ENCODE measurements at places on chromosomes 6 and 20.

DNA sequence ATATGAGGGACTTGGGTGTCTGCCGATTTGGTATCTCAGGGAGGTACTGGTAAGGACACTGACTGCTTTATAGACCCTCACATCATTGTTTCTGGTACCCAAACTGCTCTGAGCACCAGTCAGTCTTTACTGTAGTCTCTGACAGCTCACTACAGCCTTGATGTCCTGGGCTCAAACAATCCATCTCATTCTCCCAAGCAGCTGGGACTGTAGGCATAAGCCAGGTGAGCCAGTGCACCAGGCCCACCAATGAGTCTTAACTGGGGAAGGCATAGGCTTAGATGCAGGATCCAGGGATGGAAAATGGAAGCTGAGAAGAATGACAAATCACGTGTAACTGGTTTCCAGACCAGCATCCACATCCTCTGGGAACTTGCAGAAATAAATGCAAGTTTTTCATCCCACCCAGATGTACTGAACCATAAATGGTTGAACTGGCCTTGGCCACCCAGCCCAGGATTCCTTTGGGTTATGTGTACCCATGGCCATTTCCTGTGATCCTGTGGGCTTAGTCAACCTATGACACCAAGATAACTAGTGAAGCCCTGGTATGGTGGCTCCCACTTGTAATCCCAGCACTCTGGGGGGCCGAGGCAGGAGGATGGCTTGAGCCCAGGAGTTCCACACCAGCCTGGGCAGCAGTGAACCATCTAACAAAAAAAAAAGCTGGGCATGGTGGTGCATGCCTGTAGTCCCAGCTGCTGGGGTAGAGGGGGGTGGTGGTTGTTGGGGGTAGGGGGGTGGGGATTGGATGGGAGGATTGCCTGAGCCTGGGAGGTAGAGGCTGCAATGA lies 5.8 kb downstream of the TUBB start:
- no peak for DNase-seq

DNA sequence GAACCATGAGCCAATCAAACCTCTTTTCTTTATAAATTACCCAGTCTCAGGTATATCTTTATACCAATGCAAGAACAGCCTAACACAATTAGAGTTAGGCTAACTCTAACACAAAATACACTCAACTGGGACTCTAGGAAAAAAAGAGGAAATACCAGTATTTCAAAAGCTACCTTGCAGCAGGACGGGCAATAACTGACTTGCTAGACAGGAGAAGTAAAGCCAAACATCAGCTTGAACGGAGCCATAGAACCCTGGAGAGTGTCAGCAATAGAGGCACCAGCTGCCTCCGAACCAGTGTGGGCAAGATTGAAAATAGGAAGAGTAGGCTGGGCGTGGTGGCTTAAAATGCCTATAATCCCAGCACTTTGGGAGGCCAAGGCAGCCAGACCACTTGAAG lies 162.0 kb upstream of the SOX4 start:
- DNase-seq: no peak

GRCh38 chr6:90136176-90136575 lies 160.5 kb downstream of the BACH2 start:
- no peak for DNase-seq

- no peak for DNase-seq
Observed at GRCh38 chr6:37956711-37957275, 137.3 kb downstream of the ZFAND3 start.

DNA sequence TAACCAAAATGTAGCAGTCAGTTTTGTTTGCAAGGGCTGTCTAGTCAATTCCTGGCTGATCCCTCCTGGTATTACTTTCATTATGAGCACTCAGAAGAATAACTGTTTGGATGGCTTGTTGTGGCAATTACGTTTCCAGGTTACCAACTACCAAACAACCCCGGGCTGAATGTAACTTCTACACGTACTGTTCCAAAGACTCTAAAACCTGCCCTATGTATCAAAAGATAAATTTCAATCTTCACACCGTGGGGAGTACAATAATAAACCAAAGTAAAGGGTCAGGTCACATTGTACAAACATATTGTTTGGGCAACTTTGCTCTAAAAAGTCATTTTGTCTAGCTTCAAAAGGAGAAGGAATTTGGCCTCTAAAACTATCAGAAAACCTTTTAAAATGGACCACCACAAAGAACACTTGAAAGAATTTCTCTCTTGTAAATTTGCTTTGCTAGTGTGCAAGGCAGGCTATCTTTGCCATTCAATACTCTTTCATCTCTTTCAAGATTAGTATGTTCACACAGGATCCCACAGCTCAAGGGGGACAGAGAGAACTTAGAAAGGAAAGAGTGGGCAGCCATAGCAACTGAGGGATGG lies 27.6 kb downstream of the DCDC2 start:
- DNase-seq: no peak

- no peak for DNase-seq
Observed at GRCh38 chr6:57310817-57311157, 6.6 kb upstream of the PRIM2 start.

GRCh38 chr6:37579444-37580067 lies 79.9 kb upstream of the CCDC167 start:
- no peak for DNase-seq

GRCh38 chr6:128256095-128256494 lies 264.3 kb downstream of the PTPRK start:
- no peak for DNase-seq

DNA sequence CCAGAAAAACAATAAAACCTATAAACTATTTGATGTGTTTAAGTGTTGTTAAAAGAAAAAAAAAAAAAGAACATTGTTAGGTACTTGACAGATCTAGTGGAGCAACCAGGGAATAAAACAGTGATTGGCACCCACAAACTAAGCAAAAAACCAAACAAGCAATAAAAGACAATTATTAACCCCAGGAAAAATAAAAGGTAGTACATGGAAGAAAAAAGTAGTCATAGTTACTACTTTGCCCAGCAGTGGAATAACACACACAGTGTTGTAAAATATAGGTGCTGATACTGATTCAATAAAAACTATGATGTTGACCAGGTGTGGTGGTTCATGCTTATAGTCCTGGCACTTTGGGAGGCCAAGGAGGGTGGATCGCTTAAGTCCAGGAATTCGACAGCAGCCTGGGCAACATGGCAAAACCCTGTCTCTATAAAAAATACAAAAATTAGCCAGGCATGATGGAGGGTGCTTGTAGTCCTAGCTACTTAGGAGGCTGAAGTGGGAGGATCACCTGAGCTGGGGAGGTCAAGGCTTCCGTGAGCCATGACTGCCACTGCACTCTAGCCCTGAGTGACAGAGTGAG lies 43.9 kb downstream of the PIGU start:
- DNase-seq: no peak

- DNase-seq: no peak
Observed at GRCh38 chr6:37205175-37205996, 35.4 kb downstream of the PIM1 start.

DNA sequence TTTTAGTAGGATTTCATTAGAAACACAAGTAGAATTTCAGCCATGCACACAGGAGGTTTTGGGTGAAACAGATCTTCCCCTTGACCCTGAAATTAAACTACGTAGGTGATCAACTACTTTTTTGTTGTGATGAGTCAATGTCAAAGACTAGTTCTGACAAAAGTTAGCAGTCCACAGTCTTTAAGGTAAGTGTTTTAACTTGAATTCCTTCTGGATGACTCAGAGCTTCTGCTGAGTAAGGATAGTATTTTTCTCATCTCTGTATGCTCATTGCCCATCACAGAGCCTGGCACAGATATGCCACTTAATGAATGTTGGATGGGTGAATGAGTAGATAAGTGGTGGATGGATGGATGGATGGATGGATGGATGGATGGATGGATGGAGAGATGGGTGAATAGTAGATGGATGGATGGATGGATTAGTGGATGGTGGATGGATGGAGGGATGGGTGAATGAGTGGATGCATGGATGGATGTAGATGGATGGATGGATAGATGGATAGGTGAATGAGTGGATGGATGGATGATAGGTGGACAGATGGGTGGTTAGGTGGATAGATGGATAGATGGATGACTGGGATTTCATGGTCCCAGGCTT lies 165.3 kb downstream of the ZMYND8 start:
- no peak for DNase-seq

DNA sequence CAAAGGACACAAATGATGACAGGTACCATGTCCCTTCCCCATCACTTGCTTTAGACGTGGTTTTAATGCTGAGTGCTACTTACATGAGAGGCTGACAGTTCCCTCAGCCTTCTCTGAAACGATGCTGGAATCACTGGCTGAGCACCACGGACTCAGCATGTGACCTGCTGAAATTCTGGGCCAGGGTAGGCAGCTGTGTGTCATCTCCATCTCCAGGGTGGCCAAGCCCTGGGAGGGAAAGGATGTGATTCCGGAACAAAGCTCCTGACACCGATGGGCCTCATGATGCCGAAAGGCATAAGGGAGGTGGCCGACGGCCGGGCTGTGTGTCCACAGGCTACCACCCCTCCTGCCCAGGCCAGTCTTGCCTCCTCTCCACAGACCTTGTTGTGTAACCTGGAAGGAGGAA lies 184.3 kb upstream of the CST7 start:
- DNase-seq: no peak

- no peak for DNase-seq
Observed at GRCh38 chr6:1645466-1646185, 35.9 kb downstream of the FOXC1 start.

- DNase-seq: no peak
Observed at GRCh38 chr6:125979101-125979500, 7.2 kb upstream of the TRMT11 start.

- DNase-seq: no peak
Observed at GRCh38 chr20:33431797-33432381, 11.7 kb downstream of the SNTA1 start.

DNA sequence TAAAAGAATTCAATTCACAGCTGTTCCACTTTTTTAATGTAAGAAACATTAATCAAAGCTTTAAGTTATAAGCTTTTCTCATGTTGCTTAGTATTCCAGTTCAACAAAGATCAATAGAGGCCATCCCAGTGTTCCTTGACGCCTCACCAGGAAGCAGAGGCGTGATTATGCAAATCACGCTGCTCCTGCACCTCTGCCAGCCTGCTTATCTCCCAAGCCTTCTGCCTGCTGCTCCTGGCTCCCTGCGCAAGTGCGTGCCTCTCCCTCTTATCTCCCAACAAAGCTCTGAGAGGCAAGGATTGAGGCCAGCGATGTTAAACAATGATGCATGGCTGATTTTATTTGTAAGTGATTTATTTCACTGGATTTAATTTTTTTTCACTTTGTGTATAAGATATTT lies 42.8 kb downstream of the INSM1 start:
- DNase-seq: no peak

DNA sequence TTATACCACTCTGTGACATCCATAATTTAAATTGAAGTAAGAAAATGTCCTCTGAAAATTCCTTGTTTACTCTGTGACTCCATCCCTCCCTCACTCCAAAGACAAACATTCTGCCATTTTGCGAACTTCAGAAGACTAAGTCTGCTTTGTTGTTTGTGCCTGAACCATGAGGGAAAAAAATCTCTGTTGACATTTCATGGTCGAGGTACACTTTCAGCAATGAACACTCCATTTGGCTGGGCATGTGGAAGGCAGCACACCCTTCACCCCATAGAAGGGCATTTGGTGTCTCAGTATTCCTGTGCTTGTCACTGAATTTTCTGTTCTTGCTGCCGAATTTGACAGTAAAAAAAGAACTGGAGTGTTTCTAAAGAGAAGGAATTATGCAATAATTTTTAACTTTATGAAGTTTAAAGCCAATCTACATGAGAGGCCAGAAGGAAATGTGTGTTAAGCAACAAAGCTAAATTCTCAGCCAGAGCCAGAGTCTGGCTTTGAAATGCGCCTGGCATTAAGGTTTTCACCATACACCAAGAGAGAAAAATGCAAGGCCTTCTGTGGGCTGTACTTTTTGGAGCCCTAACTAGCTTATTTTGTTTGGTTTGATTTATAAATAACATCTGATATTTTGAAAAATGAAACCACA lies 4.7 kb upstream of the PBOV1 start:
- DNase-seq: no peak

DNA sequence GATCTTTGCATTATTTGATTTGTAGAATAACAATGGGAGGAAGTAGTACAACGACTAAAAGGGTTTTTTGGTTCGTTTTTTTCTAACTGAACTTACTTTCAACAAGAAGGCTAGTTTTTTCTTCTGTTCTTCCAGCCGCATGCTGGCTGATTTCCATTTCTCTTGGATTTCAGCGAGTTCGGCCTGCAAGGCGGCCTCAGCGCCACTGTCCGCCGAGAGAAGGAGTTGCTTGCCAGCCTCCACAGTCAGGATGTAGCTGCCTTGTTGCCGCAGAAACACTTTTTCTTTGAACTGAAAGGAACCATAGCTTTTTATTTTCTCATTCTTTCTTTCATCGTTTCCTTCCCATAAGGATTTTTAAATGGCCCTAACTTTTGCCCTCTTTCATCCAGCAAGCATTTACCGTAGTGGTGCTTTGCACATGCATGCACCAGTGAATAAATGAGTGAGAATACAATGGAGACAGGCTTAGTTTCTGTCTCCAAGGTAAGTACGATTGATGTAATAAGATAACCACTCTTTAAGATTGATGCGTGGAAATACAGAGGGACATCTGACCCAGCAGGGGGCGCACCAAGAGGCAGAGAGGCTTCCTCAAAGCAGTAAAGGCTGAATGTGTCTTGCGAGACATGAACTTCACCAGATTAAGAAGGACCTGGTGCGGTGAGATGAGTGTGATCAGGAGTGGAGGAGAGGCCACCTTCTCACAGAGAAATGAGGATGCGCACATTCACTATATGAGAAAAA lies 398.8 kb downstream of the ESR1 start:
- DNase-seq: no peak
